ENCODE measurements at places on chromosomes 5 and 9. TPM values are rescaled to one million over a fixed set of nuclear protein-coding genes. Genes with fewer than 3 reads are reported as not detected.

- DNase-seq: no peak
Measured at GRCh38 chr5:107840592-107840991, 169.9 kb upstream of the EFNA5 start.

Gene PDE6A
- total RNA-seq: not detected

Gene SYK
- total RNA-seq: 64.5 TPM

- no peak for DNase-seq
Measured at GRCh38 chr5:158998793-158999325, 100.9 kb downstream of the EBF1 start.

Gene BSPRY
- 11.6 TPM for total RNA-seq

- no peak for DNase-seq
Measured at GRCh38 chr9:90966031-90966290, 164.3 kb downstream of the SYK start.

Gene ASPN
- total RNA-seq: 4.7 TPM

DNA sequence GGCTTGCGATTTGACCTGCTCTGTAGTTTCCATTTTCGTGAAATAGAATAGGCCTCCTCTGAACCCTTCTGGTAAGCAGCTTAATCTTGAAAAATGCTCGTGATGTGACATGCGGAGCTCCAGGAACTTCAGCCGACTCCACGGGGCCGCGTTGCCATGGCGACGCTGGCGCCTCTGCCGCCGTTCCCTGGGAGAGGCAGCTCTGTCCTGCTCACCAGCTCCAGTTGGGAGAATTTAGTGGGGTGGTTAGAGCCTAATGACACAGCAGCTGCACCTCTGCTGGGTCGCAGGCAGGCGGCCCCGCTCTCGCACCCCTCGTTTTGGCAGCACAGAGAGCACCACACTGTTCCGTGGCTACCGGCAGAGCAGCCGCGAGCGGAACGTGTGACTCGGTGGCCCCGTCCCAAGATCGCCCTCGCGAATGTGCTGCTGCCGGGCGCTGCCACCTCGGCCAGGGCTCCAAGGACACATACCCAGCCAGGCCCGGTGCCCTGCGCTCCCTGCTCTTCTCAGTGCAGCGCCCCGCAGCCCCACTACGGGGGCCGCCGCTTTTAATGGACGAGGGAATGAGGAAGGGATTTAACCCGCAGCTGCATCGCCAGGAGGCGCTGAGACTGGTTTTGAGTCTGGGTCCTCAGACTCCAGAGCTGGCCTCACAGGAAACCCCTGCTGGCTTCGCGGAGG lies 131.2 kb upstream of the LMX1B start:
- DNase-seq: peak; percentile 43

DNA sequence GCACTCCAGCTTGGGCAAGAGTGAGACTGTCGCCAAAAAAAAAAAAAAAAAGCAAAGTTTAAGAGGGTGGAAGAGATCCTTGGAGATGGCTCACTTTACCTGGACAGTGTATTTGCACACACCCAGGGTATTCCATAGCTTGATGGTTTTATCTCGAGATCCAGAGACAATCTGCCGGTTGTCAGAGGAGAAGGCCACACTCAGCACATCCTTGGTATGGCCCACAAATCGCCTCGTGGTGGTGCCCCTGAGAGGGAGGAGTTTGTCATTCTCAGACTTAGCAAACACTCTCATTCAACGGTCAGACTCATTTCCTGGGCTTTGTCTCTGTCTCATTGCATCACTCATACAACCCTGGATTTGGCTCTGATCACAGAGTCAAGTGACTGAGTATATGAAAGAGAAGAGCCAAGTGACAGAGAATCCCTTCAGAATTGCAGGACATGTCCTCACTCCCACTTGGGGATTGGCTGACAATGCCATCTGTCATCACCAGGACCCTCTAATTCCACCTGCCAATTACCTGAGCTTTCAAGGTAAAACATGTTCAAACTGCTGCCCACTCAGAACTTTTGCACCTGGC lies 2.2 kb downstream of the RACK1 start:
- no peak for DNase-seq

DNA sequence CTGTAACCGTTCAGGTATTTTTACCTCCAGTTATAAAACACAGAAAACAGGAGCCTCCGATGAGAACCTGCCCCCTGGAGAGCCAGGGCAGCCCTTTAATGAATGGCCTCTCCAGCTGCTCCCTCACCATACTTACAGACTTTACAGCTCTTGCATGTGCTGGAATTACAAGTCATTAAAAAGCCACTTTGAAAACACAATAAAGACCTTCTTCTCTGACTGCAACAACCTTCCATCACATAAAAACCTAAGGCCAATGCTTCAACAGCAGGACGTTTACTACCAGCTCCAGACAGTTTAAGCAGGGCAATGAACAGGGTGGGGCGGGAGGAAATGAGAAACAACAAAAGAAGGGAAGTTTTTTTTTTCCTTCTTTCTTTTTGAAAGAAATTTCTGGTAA lies 213.8 kb downstream of the MLLT3 start:
- no peak for DNase-seq

DNA sequence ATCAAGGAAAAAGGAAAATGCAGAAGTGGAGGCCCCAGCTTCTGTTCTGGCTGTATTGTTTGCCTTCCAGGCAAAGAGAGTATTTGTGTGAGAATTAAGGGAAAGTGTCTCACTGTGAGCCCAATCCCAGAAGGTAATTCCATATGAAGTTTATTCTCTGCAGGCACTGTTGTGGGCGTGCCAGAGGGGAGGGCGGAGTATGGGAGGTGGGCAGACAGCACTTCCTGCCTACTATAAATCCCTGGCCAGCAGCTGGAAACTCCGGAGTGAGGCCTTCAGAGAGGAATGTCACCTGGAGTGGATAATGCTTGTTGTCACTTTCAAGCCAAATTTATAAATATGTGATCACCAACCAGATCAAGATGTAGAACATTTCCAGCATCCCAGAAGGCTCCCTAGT lies 209.5 kb downstream of the ARHGAP26 start:
- DNase-seq: no peak

DNA sequence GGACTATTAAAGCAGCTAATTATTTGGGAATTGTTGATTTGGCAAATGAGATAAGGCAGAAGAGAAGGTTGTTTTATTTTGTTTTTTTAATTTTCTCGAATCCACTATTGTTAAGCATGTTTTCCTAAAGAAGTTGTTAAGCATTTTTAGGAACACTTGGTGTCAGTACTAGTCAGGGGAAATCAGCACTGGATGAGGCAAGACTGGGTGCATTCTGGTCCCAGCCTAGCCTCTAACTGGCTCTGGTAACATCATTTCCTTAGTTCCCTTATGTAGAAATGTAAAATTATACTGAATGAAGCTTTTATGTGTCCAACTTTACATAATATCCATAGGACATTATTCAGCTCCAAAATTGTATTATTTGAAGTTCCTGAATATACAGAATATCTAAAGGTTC lies 196.1 kb downstream of the PCSK5 start:
- DNase-seq: no peak

GRCh38 chr5:135937245-135937911 lies 17.4 kb downstream of the LECT2 start:
- DNase-seq: no peak

GRCh38 chr5:136201870-136202269 lies 8.9 kb upstream of the SMIM32 start:
- DNase-seq: no peak

Gene TBC1D13
- 46.0 TPM for total RNA-seq

Gene STXBP1
- 16.9 TPM for total RNA-seq

GRCh38 chr5:146042628-146043279 lies 62.6 kb downstream of the PLAC8L1 start:
- no peak for DNase-seq

Gene RGP1
- 34.5 TPM for total RNA-seq

Gene HAVCR2
- 0.38 TPM for total RNA-seq

Gene WNT8A
- not detected for total RNA-seq

- DNase-seq: no peak
Measured at GRCh38 chr9:94867842-94868312, 141.4 kb downstream of the AOPEP start.

DNA sequence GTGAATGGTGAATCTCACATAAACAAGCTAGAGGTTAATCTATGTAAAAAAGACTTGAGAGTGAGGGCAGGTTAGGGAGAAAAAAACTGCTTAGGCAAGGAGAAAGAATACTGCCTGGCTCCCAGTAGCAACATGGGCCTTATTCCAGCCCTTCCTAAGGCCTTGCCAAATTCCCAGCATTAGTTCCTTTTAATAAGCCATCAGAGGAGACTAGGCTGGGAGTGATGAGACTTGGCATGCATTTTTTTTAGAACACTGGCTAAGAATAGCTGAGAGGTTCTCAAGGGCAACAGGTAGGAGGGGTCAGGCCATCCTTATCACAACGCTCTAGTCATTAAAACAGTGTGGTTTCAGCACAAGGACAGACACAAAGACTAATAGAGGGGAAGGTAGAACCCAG lies 20.9 kb upstream of the ZBTB43 start:
- no peak for DNase-seq

DNA sequence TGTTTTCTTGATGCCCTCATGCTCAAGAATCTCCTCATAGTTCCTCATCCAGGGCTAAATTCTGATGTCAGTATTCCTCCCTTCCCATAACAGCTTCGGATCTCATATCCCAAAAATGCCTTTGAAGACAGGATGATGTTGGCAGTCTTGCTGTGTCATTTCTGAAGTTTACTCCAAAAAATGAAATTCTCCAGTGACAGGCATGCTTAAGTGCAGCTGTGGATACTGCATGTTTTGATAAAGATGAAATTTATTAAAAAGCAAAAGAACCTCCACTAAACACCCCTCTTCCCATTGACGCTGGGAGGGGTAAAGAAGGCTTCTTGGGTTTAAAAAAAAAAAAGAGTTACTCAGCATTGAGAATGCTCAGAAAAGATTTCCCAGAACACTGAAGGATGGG lies 43.1 kb downstream of the NDST1 start:
- no peak for DNase-seq

GRCh38 chr9:88971131-88971960 lies 19.9 kb upstream of the S1PR3 start:
- DNase-seq: no peak

Gene FGFR4
- total RNA-seq: 91.4 TPM

DNA sequence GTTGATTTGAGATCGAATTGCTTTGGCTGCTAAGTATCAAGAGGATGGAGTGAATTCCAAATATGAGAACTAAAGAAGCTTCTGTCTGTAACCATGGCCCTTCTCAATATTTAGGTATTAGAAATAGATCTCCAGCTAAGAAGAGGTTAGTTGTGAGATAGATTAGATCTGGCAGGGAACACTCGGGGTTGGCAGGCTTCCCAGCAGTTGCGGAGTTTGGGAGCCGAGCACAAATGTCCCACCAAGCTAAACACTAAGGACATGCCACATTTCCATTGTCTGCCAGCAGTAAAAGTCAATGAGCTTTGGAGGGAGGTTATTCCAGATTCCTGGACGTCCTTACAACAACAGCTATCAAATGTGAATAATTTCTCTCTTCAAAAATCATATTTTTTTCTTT lies 85.8 kb downstream of the TAF11L14 start:
- no peak for DNase-seq

- no peak for DNase-seq
Measured at GRCh38 chr9:15401266-15401665, 21.4 kb upstream of the SNAPC3 start.

Gene RASGEF1C
- not detected for total RNA-seq

GRCh38 chr9:84940294-84940693 lies 270.8 kb downstream of the NTRK2 start:
- DNase-seq: no peak

Gene SNCAIP
- 2.7 TPM for total RNA-seq

Gene ATP6V1G1
- total RNA-seq: 166 TPM

DNA sequence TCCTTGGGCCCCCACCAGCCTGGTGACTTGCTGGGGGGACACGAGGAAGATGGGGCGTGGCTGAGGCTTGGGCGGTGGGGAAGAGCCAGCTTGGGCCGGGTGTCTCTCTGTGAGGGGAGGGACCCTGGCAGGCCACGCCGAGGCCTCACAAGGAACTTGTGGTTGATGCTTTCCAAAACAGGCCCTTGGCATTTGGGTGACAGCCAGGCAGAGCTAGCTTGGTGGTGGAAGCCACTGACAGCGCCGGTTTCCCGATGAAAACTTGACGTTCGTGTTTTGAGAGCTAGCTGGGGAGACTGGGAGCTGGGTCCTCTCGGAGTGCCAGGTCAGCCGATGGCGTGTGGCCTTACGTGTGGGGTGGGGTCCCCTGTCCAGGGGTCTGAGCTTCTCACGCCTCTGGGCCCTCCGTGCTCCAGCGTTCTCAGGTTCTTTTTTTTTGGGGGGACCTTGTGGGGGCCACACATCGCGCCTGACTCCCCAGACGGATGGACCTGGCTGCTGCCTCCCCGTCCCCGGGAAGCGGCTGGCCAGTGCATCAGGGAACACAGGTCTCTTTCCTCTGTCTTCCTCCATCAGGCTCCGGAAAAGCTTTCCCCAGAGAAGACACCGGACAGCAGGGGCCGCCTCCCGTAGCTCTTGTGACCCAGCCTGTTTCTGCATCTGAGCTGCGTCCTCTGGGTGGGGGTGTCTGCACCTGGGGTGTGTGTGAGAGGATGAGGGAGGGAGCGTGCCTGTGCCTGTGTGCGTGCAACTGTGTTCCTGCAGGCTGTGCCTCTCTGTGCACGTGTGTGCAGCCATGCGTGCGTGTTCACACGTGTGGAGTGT lies 129.3 kb upstream of the LPCAT1 start:
- peak; percentile 57 for DNase-seq

Gene TERT
- total RNA-seq: 6.6 TPM

Gene FGD3
- total RNA-seq: 48.7 TPM

DNA sequence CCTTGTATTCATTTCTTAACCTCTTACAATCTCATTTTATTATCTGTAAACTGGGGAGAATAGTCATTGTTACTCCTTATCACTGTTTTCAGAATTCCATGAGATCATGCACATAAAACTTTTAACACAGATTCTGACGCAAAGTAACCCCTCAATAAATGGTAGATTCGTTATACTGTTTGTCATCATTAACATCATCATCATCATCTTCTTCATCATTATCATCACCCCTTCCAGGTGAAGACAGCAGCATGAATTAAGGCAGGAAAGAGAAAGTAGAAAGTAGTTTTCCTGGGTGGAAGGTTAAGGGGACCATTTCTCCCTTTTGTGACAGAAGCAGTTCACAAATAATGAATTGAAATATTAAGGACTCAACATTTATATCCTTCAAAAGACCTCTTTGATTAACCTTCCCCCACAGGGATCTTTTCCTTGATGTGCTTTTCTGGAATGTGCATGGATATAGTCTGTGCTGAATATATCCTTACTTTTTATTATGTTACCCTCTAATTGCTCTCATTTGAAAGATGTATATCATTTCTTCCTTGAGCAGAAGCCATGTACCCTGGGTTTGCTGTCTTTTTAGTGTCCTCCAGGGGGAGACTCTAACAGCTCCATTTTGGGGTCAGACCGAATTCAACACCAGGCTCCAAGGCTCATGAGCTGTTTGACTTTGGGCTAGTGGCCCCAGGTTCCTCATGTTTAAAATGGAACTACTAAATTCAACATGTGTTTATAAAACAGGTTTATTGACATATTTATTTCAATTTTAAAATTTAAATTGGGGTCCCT lies 1029.9 kb upstream of the WWC1 start:
- DNase-seq: no peak

GRCh38 chr5:131272724-131273123 lies 8.9 kb downstream of the CDC42SE2 start:
- DNase-seq: no peak

Gene FNIP1
- 44.5 TPM for total RNA-seq

Gene INSL4
- not detected for total RNA-seq

GRCh38 chr9:16271967-16272366 lies 598.5 kb downstream of the BNC2 start:
- DNase-seq: no peak

GRCh38 chr5:155004138-155004744 lies 9.3 kb upstream of the KIF4B start:
- DNase-seq: no peak

GRCh38 chr5:125555591-125555990 lies 809.2 kb upstream of the ZNF608 start:
- no peak for DNase-seq

- no peak for DNase-seq
Measured at GRCh38 chr5:107875833-107876232, 205.1 kb upstream of the EFNA5 start.

Gene LRRC26
- 37.1 TPM for total RNA-seq
